ENCODE measurements at places on chromosomes 13 and 19.

DNA sequence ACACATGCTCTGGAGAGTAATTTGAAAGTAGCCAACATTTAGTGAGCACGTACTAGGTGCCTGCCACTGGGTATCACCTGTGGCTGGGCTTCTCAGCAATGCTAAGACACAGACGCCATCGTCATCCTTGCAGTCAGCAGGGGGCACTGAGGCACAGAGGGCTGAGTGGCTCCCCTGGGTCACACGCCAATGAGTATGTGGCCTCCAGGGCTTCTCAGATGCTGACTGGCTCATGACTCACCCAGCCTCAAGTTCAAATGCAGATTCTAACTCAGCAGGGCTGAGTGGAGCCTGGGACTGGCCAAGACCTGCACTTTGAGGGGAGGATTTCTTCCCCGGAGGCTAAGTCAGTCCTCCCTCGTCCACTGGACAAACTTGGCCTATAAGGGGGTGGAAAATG is 115.1 kb upstream of the CACNA1A start:
- DNase-seq: peak; percentile 76

- no peak for DNase-seq
These were observed 139.9 kb upstream of the PCDH9 start for GRCh38 chr13:67369895-67370660.

DNA sequence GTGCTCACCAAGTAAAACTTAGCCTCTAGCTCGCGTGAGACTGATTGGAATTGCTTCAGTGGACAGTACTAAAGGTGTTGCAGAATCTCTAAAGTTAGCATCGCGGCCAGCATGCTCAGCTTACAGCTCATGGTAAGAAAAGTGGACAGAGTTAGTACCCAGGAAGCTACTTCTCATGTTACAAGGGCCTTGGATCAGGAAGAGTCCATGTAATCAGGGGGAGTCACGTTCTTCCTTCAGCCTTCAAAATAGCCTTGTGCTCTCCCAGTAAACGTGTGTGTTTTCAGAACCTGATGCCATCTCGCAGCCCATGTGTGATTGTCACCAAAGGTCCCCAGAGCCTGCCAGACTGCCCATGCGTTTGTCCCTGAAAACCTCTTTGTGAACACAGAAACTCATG is 195.8 kb upstream of the RNF113B start:
- DNase-seq: no peak

DNA sequence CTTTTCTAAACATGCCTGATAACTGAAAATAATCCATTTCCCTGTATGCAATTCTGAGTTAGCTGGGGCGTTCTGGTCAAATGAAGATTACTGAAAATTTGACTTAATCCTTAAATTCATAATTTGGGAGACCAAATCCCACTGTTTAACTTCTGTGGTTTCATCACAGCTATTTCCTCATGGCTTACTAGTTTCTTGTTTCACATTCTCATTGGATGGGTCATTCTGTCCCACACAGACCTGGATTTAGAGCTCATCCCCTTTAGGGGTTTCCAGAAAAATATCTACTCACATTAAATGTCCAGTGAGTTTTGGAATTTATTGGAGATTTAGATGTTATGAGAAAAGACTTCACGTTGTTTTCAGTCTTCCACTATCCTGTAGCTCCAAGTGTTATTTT is 709.3 kb upstream of the KLHL1 start:
- no peak for DNase-seq

DNA sequence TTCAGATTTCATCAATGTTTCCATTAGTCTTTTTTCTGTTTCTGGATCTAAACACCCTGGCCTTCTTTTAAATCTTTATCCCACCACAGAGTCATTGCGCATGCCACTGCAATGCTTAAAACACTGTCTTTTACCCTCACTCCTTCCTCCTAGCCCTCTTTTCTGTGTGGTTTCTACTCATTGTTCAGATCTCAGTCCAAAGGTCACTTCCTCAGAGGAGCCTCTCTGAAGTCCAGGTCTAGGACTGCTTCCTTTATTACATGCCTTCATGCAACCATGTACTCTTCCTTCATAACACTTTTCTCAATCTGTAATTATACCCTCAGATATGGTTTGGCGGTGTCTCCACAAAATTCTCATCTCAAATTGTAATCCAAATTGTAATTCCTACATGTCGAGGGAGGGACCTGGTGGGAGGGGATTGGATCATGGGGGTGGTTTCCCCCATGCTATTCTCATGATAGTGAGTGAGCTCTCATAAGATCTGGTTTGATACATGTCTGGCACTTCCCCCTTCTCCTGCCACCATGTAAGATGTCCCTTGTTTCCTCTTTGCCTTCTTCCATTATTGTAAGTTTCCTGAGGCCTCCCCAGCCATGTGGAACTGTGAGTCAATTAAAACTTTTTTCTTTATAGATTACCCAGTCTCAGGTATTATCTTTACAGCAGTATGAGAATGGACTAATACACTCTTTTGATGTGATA is 808.9 kb downstream of the DIAPH3 start:
- no peak for DNase-seq
